ENCODE measurements at places on chromosomes 16 and 17.

- DNase-seq, result no peak
Observed at GRCh38 chr16:81390840-81391239, 53.8 kb upstream of the CMIP start.

DNA sequence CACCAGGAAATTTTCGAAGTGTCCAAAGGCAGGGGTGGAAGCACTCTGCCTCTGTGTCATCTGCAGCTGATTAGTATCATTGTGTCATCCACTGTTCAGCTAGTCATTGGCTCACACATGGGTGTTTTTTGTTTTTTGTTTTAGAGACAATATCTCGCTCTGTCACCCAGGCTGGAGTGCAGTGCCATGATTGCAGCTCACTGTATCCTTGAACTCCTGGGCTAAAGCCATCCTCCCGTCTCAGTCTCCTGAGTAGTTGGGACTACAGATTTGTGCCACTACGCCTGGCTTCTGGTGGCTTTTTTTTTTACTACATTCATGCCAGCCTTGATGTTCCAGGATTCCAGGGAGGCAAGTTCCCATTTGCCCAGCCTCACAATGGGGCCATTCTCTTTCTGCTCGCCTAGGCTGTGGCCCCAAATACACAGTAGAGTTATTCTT, 32.5 kb upstream of the MYO18A start:
- DNase-seq, result no peak

DNA sequence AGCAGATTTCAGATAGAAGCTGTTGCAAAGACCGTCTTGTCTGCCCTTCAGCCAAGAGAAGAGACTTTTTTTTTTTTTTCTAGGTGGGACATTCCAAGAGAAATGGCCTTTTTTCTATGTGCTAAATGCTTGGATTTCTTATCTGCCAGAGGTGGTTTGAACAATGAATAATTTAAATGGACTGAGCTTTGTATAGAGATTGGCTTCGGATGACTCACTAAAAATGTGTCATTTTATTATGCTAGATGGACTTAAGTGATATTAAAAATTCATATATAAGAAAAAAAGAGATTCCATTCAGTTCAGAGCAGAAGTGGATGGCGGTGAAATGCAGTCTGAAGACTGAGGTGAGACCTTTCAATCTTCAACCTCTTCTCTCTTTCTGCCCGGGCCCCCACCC, 58.4 kb downstream of the MEAK7 start:
- DNase-seq, result no peak

DNA sequence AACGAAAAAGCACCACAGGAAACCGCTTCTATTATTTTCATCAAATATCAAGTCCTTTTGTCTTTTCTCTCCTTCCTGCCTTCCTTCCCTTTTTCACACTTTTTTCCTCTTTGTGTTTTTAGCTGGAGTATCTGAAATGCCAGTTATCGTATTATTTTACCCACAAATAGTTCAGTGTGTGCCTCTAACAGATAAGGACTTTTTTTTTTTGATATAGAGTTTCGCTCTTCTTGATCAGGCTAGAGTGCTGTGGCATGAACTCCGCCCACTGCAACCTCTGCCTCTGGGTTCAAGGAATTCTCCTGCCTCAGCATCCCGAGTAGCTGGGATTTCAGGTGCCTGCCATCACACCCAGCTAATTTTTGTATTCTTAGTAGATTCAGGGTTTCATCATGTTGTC, 10.7 kb downstream of the DNAAF1 start:
- no peak for DNase-seq

DNA sequence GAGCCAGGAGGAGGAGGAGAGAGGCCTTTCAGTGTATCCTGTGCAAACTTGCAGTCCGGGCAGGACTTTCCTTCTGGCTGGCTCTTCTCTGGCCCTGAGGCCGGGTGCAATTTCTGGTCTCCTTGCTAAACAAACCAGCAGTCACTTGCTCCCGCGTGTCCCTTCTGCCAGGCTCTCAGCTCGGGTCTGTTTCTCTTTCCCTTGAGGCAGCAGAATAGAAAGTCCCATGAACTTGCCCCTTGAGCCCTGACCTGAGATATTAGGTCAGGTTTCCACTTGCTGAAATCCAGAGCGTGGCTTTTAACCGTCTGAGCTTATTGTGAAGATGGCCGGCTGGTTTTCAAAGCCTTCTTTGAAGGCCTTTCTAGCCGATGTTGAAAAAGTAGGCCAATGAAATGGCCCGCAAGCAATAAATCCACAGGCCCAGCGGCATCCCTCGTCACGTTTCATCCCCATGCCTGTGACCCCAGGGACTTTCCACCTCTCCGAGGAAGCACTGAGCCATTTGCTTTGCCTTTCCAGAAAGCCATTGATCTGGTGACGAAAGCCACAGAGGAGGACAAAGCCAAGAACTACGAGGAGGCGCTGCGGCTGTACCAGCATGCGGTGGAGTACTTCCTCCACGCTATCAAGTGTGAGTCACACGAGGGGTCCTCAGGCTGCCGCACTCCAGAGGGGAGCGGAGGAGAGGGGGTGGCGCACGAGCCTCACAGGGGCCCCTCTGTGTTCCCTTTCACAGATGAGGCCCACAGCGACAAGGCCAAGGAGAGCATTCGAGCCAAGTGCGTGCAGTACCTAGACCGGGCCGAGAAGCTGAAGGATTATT, 4.5 kb downstream of the VPS4A start:
- no peak for DNase-seq

Data from activated CD4-positive, alpha-beta T cell treated with anti-CD3 and anti-CD28 coated beads, Interleukin-2, Interleukin-4, amounts not matched to agents 100 ng/mL and 50 ng/mL, durations not matched to agents 16 hours and 8 hours (primary cell).